ENCODE measurements at places on chromosomes 12 and 14.

- no peak for DNase-seq
These were observed 22.8 kb downstream of the DDX51 start for GRCh38 chr12:132121283-132121682.

GRCh38 chr12:111792155-111792855 lies 25.6 kb downstream of the ALDH2 start:
- DNase-seq, result no peak

- DNase-seq, result no peak
These were observed 221.3 kb downstream of the SLC6A15 start for GRCh38 chr12:84691266-84691665.

DNA sequence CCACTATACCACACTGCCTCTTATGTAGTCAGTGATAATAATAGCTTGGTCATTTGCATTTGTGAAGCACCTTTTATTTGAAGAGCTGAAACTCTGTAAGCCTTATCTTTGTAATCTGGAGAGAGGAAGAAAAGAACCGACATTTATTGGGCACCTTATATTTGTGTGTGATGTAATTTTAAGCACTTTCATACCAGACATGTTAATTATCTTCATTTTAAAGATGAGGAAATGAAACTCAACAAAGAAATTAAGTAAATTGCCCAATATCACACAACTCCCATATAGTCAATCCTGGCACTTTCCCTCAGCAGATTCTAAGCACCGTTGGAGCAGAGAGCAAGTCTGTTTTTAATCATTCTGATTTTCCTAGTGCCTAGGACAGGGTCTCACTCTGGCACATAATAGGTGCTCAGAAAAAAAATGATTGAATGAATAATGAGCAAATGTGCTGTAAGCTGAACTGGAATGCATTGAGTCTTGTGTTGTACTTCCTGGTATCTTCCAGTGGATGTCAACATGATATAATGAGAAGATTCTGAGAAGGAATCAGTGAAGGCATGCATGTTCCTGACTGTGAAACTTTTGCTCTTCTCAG lies 418.9 kb downstream of the ZFP36L1 start:
- DNase-seq, result no peak

GRCh38 chr14:54116972-54117371 lies 160.3 kb upstream of the BMP4 start:
- DNase-seq, result no peak

DNA sequence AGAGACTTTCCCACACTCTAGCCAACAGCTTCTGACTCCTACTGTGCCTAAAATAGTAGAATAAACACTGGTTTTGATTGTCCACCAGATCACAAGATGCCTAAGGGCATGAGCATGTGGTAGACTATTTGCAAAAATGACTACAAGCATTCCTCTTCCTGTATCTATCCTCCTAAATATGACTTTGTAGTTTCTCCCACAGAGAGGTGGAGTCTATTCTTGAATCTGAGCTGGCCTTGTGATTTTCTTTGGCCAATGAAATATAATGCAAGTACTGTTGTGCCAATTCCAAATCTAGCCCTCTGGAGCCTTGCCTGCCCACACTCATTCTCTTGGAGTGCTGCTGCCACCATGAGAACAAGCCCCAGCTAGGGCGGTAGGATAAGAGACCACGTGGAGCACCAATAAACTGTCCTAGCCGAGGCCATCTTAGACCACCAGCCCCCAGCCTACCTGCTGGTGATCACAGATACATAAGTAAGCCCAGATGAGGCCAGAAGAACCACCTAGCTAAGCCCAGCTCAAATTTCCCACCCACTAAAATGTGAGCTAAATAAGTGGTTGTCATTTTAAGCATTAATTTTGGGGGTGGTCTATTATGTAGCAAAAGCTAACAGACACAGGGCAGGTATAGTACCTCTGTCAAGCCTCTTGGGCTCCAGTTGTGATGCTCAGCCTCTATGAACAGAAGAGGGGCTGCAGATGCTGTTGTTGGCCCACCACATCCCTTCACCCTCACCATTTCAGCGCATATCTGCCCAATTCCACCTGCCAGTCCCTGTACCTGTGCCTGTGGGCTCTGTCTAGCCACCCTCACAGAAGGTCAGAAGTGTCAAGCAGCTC lies 17.9 kb downstream of the ZFP36L1 start:
- no peak for DNase-seq

DNA sequence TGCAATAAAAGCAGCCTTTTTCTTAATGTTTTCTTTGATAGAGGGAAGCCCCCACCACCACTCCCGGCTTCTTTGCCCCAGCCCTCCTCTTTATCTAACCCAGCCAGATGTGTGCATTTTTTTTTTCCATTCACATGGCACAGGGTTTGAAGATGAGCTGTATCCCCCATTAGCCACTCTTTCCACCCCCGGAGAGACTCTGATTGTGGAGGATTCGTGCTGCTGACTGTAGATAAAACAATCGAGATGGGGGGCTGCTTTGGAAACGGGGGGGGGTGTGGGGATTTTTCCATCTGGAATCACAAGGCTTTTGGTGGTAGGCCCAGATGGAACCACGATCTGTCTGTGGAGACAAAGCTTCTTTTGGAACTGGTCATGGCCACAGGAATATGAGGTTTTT lies 46.2 kb upstream of the VASH1 start:
- no peak for DNase-seq

DNA sequence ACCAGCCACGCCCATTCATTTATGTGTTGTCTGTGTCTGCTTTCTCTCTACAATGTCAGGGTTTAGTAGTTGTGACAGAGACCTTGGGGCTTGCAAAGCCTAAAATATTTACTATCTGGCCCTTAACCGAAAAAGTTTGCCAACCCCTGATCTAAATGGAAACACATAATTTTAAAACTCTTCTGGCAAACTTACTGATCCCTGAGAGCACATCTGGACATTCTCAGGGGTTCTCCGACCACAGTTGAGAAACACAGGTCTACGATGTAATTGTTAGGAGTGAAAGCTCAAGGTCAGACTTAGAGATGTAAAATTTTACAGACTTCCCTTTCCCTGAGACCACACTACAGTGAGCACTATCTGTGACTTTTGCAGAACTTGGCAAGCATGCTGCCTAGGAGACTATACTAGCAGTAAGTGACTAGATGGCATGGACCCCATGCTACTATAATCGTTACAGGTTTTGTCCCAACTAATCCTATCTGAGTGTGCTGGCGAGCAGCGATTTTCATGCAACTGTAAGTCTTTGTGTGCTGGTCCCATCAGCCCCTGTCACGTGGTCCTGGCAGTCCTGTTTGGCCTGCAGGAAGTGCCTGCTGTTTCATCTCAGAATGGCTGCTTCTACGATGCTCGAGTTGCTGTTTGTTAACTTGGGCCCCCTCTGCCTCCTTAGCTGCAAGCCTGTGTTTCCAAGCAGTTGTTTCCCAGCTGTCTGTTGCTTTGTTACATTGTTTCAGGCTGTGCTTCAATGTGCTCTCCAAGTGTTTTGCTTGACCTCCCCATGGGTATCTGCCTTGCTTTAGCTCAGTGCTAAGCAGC lies 21.6 kb downstream of the TMTC2 start:
- peak; percentile 77 for DNase-seq

DNA sequence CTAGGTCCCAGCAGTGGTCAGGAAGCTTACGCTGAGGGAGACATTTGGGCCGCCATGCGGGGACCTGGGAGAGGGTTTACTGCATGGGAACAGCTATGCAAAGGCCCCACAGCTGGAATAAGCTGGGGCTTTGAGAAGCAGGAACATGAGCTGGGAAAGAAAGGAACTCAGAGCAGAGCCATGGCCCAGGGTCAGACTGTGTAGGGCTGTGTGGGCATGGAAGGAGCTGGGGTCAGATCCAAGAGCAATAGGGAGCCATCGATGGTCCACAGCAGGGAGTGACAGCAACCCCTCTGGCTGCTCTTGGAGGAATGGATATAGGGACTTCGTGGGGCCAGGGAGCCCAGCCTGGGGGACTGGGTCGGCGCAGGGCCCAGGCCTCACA lies 151.6 kb downstream of the ADGRD1 start:
- DNase-seq, result no peak

- DNase-seq, result no peak
These were observed 307.3 kb downstream of the EGLN3 start for GRCh38 chr14:33643426-33644181.

DNA sequence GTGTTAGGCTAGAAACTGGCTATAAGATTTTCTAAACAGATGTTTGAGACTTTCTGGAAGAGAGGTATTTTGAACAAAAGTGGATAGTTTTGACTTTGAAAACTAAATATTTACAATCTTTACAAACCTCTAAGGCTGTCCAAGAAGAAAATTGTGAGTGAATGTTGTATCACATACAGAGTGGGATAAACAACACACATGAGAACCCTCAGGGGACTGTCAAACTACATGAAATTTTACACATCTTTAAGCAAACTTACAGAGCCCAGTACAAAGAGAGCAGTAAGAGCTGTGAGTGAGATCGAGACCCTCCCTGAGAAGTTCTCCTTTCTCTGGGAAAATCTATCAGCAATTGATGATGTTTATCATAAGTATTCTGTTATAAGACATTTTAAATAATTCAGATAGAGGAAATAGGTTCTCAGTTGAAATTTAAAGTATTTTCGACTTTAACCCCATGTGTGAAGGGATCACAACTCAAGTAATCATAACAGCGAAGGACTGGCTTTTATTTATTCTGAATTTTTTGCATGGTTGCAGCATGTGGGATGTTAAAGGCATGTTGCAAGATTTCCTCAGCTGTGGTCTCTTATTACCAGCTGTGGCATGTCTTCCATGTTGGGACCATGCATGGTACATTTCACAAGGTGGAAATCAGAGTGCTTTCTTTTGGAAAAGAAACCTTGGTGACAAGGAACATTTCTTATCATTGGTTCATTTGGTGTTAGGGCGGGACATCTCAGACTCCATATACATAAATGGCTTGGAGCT lies 264.0 kb upstream of the PRICKLE1 start:
- DNase-seq, result no peak

DNA sequence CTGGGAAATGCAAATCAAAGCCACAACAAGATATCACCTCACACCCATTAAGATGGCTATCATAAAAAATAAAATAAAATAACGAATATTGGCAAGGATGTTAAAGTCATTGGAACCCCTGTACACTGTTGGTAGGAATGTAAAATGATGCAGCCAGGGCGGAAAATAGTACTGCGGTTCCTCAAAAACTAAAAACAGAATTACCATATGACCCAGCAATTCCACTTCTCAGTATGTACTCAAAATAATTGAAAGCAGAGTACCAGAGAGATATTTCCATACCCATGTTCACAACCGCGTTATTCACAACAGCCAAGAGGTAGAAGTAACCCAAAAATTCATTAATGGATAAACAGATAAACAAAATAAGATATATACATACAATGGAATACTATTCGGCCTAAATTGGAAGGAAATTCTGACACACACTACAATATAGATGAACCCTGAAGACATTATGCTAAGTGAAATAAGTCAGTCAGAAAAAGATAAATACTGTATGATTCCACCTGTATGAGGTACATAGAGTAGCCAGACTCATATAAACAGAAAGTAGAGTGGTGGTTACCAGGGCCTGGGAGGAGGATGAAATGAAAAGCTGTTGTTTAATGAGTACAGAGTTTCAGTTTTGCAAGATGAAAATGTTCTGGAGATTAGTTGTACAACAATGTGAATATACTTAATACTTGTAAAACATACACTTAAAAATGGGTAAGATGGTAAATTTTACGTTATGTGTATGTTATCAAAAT lies 84.6 kb downstream of the TXNDC16 start:
- DNase-seq, result no peak

DNA sequence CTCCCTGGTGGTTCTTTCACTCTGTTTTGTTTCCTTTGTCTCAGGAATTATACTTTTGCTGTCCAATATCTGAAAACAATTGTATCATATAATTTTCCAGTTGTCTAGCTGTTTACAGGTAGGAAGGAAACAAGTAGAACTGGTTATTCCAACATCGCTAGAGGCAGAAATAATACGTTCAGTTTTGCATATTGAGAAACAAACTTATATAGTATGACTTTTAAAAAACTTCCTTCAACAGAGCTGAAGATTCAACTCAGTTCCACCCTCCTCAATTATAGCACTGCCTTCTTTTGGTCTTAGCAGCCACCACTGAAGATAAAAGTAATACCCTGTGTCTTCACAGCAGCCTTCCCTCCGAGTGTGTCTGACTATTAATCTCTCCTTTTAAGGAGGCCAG lies 214.3 kb downstream of the EFCAB11 start:
- DNase-seq, result no peak

- no peak for DNase-seq
These were observed 24.1 kb downstream of the ANKRD13A start for GRCh38 chr12:110023059-110023980.

DNA sequence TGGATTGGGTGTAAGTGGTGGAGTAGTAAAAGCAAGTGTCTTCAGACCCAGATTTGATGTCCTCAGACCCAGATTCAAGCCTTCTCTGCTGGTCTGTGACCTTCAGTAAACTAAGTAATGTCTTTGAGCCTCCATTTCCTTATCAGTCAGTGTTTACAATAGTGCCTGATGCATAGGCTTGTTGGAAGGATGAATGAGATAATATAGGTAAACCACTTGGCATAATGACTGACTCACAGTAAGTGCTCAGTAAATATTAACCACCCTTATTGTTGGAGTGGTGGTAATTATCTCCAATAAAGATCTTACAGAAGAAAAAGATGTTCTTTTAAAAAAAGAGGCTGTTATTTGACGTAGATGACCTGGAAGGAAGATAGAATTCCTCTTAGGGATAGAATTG lies 86.2 kb downstream of the IGF1 start:
- DNase-seq, result no peak

- no peak for DNase-seq
These were observed 1136.7 kb downstream of the TMEM121 start for GRCh38 chr14:106662936-106663550.

DNA sequence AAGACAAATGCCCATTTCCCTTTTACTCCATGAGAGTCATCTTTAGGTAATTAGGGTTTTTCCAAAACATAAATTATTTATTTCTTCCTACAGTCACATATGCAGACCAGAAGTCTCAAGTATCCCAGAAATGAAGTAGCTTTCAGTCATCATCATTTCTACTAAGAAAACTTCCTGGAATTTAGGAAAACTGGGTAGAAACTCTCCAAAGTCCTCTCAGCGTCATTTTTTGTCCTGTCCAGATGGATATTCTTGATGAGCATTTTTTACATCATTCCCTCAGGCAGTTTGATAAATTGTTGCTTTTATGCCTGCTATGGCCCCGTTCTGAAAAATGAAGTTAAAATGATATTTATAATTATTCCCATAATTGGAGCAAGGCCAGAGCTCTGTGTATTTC lies 93.9 kb upstream of the DCN start:
- no peak for DNase-seq

DNA sequence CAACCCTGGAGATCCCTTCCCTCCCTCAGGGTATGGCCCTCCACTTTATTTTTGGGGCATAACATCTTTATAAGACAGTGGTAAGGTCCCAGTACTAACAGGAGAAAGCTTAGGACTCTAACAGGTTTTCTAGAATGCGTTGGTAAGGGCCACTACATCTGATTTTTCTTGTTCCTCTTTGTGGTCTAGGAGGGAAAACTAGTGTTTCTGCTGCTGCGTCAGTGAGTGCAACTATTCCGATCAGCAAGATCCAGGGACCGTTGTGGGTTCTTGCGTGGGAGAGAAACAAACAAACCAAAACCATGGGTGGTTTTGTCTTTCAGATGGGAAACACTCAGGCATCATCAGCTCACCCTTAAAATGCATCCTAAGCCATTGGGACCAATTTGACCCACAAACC lies 123.6 kb upstream of the SLC16A7 start:
- no peak for DNase-seq

- DNase-seq, result no peak
These were observed 16.0 kb upstream of the CCT2 start for GRCh38 chr12:69569236-69569635.
